ENCODE measurements at places on chromosomes 1 and 21.

DNA sequence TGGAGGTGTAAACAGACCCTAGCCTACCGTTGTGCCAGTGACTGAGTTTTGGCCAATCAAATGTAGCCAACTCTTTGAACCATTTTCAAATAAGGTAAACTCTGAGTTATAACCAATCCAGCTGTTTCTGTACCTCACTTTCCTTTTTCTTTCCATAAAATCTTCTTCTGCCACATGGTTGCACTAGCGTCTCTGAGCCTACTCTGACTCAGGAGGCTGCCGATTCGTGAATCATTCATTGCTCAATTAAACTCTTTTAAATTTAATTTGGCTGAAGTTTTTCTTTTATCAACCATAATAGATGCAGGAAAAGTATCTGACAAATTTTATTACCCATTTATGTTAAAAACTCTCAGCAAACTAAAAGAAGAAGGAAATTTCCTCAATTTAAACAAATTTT is 111.5 kb upstream of the LYPLAL1 start:
- no peak for DNase-seq

DNA sequence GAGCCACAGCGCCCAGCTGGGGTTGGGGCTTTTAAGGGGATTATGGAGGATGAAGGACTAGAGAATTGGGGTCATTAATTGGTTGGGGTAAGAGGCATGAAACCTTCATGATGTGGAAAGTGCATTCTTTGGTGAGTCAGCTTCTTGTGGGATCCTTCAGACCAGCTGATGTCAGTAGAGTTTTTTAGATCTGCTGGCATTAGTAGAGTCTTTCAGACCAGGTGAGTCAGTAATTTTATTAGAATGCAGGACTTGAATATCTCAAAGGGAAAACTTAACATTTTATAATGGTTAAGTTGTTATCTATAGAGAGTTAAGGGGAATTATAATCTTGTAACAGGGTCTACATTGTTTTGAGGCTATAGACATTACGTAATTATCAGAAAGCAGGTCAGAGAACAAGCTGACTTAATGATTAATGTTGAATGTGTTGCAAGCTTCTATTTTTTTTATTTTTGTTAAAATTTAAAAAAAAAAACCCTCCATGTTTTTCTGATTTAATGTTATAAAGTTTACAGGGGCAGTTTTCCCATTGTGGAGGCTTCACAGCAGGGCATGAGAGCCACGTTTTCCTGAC is 160.9 kb upstream of the FMN2 start:
- DNase-seq, result no peak

- no peak for DNase-seq
Measured at GRCh38 chr1:237684236-237684635, 206.5 kb downstream of the ZP4 start.

DNA sequence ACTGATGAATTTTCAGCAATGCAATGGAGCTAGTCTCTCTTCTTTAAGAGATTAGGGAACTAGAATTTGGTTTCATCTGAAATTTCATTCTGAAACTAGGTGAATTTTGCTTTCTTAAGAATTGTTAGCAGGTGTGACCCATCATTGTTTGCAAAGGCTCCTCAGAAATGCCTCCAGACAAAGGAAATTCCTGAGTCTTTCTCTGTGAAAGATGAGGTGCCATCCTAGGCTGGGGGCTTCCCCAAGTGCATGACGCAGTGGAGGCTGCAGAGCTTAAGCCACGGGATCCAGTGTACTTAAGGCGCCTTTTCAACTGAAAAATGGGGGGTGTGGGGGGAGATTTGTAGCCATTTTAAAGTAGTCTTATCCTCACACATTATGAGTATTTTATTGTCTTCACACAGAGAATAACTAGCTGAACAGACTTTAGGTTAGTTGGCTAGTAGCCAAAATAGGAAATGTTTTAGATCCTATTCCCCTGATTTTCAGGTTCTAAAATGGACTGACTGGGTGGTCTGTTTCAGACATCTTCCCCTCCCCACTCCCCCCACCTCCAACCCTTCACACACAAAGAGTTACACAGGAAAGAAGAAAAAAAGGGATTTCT is 202.0 kb downstream of the NFIA start:
- no peak for DNase-seq

- no peak for DNase-seq
Measured at GRCh38 chr1:214550013-214550856, 1.2 kb downstream of the PTPN14 start.

DNA sequence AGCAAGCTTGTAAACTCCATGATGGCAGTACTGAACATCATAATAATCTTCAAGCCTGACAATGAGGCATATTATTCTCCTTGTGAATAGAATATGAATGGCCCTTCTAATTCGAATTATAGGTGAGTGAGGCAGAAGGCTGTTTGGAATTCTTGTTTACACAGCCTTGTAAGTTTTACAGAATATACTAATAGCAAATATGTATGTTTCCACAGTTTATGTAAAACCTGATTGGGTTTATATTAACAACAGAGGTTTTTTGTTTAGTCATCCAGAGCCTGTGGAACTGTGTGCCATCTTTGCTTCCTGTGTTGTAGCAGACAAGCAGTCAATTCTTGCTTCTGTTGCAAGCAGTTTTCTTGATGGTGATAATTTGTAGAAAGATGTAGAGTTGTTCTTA is 8.0 kb downstream of the OSBPL9 start:
- DNase-seq, result no peak

DNA sequence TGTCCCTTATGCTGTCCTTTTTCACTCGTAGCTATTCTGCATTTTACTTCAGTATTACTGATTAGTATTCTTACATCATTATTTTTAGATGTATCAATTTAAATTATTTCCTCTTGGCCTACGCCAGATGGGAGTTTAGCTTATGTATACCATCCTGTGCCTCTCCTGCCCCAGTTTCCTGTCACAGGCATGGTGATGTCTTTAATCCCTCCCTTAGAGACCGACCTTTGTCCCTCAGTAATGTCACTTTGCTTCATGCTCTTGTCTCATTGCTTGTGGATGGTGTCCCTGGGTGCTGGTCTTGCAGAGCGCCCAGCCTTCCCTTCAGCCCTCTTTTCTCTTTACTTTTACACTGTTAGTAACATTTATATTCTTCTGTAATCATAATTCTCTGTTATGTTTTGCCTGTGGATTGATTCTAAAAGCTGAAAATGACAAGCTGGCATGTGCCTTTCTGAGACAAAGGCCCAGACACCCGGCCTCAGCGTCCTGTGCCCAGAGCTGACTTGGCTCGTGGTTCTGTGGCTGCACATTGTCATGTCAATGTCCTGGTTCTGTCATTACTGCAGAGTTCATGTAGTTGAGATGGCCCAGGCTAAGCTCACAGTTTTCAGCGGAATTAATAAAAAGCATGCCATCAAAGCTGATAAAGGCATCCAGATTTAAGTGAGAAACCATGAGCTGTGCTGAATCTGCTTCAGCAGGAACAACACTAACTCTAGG is 100.7 kb downstream of the MTR start:
- DNase-seq, result no peak

DNA sequence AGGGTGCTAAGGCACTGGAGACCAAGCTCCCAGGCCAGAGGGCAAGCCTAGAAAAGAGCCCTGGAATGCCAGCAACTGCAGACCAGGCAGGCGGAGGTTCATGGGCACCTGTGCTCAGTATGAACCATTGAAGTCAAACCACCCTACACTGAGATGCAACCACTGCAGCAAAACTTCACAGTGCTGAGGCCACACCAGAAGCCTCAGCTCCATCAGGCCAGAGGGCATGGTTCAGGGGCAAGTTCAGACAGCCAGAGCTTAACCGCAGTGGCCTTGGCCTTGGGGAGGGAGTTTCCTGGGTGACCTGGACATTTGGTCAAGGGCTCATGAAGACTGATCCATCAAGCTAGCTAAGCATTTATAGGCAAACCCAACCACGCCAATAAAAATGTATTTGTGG is 7.1 kb downstream of the RCC2 start:
- DNase-seq, result no peak

GRCh38 chr1:167488786-167489185 is 29.5 kb downstream of the CD247 start:
- DNase-seq, result no peak

DNA sequence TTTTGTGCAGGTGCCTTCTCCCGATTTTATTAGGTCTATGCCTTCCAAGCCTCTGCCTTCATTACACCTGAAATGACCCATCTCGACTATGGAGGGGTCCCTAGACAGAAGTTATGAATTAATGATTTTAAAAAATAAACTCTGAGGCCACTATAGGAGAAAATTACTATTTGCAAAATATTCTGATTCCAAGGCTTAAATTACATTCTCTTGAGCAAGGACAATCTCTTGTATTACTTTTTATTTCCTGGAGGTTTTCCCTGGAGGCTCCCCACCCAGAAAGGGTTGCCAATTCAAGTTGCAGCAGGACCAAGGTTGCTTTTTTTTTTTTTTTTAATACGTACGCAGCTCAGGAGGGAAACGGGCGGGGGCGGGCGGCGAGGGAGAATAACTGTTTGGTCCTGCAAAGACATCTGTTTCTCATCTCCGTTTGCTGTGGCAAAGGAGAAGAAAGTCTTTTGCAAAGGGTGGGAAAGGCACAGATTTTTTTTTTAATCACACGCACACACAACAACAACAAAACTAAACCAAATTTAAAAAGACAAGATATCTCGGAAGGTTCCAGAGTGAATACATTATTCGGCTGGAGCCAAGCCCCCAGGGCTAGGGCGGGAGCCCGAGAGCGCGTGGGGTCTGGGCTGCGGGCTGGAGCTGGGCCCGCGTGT is 618 bp upstream of the SERTAD4 start:
- no peak for DNase-seq

DNA sequence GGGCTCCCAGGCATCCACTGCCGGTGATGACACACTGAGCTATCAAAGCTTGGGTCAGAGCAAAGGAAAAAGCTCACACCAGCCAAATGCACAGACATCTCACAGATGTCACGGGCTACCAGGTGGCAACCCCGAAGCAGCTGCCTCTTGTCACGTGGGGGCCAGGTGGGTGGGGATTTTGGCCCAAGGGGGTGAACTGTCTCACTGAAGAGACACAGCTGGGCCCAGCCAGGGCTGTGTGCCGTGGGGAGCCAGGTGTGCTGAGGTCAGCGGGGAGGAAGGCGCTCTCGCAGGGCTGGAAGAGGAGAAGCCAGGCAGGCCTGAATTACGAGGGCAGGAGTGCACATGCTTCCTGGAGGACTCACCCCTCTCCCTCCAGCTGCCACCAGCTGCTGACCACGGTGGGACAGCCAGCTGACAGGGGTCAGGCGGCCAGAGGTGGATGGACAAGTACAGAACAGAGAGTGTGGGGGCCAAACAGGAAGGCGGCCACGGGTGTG is 32.4 kb downstream of the KCNN3 start:
- DNase-seq, result peak; percentile 7

GRCh38 chr1:32536764-32537163 is 2.5 kb upstream of the ZBTB8A start:
- DNase-seq, result no peak

DNA sequence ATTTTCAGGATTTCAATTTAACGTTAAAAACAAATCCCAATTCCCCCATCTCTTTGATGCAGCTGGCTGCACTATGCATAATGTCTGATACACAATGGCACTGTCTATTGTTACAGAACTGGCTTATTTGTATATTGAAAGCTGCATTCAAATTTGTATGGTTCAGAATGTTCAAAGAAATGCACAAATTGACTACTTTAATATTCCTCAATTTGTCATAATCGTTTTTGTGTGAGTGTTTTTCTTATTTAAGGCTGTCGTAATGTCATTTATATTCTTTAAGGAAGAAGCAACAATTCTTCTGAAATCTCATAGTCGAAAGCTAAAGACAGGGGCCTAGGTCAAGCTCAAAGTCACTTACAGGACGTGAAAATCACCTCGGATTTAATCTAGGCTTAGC is 341.4 kb upstream of the ZRANB2 start:
- no peak for DNase-seq

GRCh38 chr21:25837533-25838265 is 102.9 kb downstream of the GABPA start:
- DNase-seq, result no peak

DNA sequence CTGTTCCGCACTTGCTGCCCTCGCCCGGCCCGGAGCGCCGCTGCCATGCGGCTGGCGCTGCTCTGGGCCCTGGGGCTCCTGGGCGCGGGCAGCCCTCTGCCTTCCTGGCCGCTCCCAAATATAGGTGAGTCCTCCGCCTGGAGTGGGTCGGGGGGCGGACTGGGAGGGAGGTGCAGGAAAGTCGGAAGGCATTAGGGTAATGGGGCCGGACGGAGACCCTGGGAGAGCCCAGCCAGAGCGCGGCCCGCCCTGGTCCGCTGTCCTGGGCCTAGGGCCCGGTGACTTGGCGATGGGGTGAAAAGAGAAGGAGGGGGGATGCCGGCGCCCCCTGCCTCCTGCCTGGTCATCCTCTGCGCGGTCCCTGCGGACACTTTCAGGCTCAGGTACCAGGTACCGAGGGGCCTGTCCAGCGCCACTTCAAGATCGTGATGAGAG is 243 bp downstream of the ADAM15 start:
- no peak for DNase-seq

DNA sequence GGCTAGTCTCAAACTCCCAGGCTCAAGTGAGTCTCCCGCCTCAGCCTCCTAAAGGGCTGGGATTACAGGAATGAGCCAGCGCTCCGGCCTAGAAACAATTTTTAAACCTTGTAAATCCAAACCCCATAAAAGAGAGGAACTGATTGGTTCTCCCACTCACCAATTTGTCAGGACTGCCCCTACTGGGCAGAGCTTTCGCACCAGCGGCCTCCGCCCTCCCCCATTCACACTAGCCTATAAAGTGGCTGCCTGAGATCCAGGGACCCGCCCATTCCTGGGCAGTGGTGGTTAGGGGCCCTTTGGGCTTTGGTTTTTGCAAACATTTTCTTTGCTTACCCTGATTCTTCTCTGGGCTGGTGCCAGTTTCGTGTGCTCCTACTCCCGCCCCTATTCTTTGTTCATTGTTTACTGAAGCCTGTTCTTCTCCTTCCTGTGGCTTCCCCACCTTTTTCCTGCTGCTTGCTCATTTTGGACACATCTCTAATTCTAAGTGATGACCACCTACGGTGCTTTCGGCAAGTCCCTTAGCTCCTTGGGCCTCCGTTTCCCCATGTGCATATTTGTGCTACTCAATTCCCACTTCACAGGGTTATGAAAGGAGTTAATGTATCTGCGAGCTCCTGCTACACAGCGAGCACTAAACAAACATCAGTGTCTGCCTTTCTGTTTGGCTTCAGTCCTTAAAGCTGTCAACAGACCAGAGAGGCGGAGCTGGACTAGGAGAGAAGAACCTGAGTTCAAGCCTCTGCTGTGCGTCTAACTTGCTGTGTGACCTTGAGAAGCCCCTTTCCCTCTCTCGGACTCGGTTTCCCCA is 39.8 kb upstream of the CLIC4 start:
- peak; percentile 59 for DNase-seq

GRCh38 chr1:67485046-67485811 is 55.0 kb upstream of the SERBP1 start:
- DNase-seq, result no peak

- peak; percentile 48 for DNase-seq
Measured at GRCh38 chr1:231919886-231920285, 293.3 kb downstream of the DISC1 start.

GRCh38 chr21:32613436-32614043 is 1.4 kb upstream of the CFAP298 start:
- no peak for DNase-seq

GRCh38 chr1:9874959-9875635 is 35.0 kb downstream of the CTNNBIP1 start:
- peak; percentile 69 for DNase-seq
